Cortex of kidney (tissue), 1 donor: ENCODE measurements at places on chromosomes 2 and 18.

DNA sequence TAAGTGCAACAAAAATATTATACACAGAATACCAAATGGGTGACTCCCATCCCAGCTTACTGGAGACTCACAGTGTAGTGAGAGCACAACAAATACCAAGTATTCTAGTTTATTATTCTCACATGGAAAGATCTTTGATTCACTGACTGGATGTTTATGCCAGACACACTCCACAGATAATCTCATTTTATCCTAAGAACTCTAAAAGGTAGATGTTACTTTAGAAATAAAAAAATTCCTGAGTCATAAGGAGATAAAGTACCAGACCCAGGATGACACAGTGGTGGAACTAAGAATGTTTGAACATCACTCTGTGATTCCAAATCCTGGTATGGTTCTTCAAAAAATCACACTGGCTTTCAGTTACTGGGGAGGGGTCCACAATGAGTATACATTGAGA is 136.2 kb downstream of the CDH2 start:
- no peak for DNase-seq

GRCh38 chr2:30272761-30273573 is 41.6 kb downstream of the LBH start:
- DNase-seq: no peak

- DNase-seq: no peak
Observed at GRCh38 chr2:239308661-239309397, 92.0 kb downstream of the HDAC4 start.

DNA sequence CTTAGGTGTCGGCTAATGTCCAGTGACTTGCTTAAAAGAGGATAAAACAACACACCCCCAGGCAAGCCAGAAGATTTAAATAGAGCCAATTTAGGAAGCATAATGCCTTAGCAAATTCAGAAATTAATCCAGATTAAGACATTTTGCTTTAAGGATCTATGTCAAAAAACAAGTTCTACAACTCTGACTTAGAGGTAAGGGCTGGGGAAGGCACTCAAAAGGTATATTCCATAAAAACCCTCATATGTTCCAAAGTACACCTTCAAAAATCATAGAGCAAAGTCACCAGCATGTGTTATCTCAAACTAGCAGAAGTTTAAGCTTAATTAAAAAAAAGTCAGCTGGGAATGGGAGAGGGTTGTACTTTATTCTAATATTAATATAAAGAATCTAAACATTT is 206.4 kb downstream of the NOL4 start:
- DNase-seq: no peak

DNA sequence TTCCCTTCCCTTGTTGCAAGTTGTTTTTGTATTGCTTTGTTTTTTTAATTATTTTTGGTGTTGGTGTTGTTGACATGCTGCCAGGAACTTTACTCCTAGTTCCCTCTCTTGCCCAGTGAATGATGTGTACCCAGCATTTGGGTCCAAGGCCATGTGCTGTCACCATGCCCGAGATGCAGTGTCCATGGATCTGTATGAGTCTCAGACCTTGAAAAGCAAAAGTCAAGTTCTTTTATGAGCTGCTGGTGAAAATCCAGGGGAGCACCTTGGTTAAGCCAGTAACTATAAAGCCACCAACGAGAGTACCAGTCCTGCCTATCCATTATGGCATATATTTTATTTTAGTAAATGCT is 236.4 kb downstream of the BCL11A start:
- no peak for DNase-seq

DNA sequence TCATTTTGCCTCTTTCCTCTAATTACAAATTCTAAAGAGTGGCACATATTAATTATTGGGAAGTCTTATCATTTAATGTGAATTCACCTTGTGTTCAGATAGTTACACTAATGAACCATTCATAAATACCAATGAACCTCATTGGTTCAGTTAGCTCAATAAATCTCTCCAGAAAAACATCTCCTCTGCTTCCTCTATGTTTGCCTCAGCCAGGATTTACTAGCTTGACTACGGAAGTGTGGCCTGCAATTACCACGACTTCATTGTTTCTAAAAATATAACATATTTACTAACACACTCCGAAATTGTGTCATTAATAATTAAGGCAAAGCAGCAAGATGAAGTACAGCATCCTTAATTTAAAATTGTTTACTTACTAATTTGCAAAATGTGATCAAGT is 103.3 kb downstream of the PLA2R1 start:
- DNase-seq: no peak

DNA sequence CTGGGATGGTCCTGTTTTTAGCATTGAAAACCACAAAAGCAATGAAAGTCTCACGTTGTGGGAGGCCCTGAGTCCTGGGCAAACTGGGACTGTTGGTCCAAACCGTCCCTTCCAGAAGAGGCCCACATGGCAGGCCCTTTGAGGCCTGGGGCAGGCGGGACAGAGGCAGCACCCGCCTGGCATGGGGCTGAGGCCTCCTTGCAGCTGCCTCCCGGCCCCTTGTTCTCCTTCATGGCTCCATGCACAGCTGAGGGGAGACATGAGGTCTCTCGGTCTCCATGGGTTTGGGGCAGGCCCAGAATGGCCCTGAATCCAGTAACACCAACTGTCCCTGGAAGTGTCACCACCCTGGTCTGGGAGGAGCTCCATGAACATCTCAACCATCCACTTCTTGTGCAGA is 61.9 kb downstream of the RRM2 start:
- no peak for DNase-seq

GRCh38 chr2:205969584-205969983 is 116.4 kb downstream of the INO80D start:
- DNase-seq: no peak

- no peak for DNase-seq
Observed at GRCh38 chr2:60498816-60499429, 54.5 kb downstream of the BCL11A start.

GRCh38 chr2:226829721-226830631 is 5.9 kb upstream of the RHBDD1 start:
- DNase-seq: no peak

DNA sequence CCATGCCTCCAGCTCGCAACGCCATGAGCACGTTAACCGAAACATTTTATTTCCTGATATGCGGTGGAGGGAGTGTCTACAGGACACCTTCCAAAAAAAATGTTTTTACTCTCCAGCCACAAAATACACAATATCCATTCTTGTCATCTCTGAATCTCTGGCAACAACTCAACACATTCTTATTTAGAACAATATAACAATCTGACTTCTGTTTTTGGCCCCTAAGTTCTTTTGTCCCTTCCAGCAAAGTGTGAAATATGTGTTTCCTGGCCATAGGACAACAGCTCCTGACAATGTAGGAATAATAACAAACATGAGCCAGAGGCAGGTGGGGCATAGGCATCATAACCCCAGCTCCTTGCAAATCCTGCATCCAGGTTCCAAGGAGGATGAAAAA is 163.0 kb downstream of the DDX1 start:
- no peak for DNase-seq

GRCh38 chr2:121649149-121649595 is at the start of gene CLASP1:
Gene CLASP1 (minus strand): TSS chr2:121649462. CDS start chr2:121605895, 43,567 bp downstream.
- DNase-seq: peak; percentile 53

- DNase-seq: no peak
Observed at GRCh38 chr18:63409301-63409700, 13.0 kb downstream of the VPS4B start.

GRCh38 chr18:55517055-55517454 is 70.9 kb downstream of the TCF4 start:
- no peak for DNase-seq

GRCh38 chr2:148670773-148671172 is 26.2 kb downstream of the EPC2 start:
- no peak for DNase-seq

- no peak for DNase-seq
Observed at GRCh38 chr2:39483534-39483933, 46.4 kb upstream of the MAP4K3 start.
